ENCODE measurements at places on chromosomes 3 and 15.

- DNase-seq: no peak
Measured at GRCh38 chr15:76460871-76461270, 124.3 kb downstream of the ISL2 start.

DNA sequence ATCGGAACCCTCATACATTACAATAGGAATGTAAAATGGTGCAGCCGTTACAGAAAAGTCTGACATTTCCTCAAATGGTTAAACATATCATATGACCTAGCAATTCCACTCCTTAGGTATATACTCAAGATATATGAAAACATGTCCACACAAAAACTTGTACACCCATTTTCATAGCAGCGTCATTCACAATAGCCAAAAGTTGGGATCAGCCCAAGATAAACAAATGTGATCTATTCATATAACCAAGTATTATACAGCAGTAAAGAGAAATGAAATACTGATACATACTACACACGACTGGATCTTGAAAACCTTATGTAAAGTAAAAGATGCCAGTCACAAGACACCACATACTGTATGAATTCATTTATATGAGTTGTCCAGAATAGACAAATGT lies 102.4 kb downstream of the MSL2 start:
- DNase-seq: no peak

DNA sequence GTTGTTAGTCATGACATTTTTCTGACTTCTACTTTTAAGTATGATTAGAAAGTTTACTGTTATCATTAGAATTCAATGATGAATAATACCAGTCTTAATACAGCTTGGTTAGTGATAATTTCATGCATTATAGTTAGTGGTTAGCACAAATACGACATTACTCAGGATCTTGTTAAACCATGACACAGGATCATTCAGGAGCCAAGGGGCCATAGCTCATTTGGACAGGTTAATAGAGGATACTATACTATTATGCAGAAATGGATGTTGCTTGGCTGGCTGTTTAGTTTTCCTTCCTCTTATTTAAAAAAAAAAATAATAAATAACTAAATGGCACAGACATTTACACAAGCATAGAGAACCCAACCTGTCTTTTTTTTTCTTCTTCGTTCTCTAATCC lies 55.5 kb downstream of the NSUN3 start:
- no peak for DNase-seq

DNA sequence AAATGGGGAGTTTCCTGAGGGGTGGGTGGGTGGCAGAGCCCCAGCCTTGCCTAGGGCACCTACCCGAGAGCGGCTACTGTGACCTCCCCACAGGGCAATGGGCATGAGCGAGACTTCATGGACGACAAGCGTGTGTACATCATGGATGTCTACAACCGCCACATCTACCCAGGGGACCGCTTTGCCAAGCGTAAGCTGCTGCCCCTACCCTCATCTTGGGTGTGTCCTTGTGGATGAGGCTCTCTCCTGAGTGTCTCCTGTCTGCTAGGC lies 22.6 kb downstream of the HDAC11 start:
- DNase-seq: no peak

GRCh38 chr3:53190659-53191058 lies 29.6 kb downstream of the PRKCD start:
- DNase-seq: no peak

- DNase-seq: peak; percentile 71
Measured at GRCh38 chr3:126259411-126260391, 79.3 kb upstream of the ALDH1L1 start.

DNA sequence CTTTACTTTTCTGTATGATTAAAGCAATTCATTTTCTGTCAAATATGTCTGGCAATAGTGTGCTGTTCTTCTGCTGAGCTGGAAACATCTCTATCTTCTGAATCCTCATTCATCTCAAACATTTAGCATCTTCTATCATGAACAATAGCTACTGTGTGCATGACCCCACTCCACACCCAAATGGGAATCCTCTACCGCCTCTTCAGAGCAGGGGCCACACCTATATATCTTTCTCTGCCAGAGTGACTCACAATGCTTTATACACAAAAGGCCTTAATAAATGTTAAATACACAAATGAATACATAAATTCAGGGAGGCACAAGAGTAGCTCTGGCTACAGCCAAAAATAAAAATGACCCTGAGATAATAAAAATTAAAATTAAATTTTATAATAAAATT lies 8.0 kb downstream of the ALDH1A2 start:
- no peak for DNase-seq

DNA sequence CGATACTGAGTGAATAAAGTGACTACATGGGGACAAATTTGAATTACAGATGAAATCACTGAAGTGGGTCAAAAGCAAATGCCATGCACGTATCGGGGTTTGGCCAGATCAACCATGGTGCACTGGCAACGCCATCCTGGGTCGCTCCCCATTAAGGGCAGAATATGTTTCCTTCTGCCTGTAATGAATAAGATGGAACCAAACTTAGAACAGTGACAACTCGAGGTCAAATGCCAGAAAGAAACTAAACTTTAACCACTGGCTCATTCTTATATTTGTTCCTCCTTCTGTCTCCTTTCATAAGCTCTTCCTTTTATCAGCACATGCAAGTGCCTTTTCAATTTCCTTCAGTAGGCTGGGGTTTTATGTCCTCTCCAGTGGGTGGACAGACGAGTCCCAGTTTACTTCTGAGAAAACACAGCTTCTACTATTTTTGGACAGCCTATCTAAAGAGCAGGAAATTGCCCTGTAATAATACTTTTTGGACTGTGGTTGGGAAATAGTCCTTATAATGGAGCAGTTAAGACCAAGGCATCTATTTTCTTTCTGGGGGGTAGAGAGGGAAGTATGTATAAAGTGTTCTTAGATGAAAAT lies 61.4 kb downstream of the WHAMM start:
- no peak for DNase-seq

DNA sequence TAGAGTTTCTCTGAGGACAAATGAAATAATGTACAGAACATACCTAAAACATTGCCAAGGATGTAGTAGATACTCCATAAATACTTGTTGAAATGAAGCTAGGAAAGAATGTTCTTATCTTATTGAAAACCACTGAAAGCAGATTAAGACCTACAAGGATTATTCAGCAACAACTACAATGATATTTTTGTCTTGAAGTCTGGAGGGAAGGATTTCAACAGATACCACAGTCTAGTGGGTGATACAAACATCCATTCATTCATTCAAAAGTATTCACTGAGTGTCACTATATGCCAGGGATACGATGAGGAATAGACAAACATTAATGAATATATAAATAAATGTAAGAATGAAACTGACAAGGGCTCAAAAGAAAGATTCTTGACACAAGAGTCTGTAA lies 74.7 kb upstream of the THBS1 start:
- DNase-seq: no peak

DNA sequence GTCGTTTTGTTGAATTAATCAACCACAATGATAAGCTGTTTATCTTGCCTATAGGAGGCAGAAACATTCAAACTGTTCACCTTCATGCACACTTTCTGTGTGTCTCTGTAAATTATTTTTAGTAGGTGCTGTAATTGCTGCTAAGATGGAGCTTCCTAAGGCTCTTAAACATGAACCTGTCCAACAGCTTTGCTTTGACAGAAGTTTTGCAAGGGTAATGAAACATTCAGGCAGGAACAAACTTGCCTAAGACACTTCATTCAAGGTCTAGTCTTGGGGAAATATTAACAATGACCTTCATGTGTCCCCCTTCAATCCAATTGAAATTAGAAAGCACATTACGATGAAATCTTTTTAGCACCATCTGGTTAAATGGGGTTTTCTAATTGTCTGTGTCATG lies 156.1 kb downstream of the DIPK2A start:
- DNase-seq: no peak

DNA sequence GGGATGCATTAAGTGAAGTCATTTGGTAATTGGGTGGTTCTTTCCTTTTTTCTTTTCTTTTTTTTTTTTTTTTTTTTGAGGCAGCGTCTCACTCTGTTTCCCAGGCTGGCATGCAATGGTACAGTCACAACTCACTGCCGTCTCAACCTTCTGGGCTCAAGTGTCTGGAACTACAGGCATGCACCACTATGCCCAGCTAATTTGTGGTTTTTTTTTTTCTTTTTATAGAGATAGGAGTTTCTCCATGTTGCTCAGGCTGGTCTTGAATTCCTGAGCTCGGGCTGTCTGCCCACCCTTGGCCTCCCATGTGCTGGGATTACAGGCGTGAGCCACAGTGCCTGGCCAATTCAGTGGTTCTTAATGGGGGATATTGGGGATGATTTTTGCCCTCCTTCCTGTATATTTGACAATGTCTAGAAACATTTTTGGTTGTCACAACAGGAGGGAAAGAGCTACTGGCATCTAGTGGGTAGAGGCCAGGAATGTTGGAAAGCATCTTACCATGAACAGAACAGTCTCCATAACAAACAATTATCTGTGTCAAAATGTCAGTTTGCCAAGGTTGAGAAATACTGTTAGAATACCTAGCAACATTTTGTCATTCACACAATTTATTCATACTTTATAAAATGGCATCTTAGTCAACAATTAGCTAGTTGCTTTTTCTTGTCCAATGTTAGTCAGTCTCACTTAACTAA lies 79.4 kb upstream of the CNTN3 start:
- DNase-seq: no peak

DNA sequence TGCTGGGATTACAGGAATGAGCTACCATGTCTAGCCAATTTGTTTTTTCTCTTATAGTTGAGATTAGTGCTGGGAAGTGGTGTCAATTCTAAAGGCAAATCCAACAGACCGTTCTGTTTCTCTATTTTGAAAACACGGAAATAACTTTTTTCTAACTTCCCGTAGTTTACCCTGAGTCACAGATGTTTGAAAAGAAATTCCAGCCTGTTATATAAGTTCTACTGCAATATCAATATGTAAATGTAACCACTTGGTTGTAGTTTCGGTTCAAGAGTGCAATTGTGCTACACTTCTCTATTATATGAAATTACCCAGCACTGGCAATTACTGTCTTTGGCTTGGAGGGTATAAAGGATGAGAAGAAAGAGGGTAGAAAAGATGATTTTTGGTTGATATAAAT lies 22.3 kb upstream of the GNB4 start:
- no peak for DNase-seq

DNA sequence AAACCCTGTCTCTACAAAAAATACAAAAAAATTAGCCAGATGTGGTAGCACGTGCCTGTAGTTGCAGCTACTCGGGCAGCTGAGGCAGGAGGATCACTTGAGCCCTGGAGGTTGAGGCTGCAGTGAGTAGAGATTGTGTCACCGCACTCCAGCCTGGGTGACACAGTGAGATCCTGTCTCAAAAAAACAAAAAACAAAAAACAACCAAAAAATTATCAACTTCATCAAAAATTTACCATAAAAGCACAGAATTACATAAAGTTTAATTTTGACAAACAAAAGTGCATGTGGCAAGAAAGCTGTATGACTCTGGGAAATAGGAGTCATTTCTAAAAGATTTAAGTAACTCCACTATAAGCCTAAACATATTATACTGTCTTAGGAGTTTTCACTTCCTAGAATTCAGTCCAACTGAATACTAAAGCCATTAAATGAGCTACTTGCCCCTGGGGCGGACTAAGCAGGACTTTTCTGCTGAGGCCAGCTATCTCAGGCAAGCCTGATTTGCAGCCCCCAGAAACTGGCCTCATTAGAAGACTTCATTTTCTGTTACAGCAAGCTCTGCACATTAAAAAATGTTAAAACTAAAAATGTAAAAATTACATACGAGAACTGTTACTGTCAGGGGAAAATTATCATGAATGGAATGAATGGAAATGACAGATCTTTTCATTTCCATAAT lies 23.0 kb downstream of the HSPBAP1 start:
- DNase-seq: no peak

DNA sequence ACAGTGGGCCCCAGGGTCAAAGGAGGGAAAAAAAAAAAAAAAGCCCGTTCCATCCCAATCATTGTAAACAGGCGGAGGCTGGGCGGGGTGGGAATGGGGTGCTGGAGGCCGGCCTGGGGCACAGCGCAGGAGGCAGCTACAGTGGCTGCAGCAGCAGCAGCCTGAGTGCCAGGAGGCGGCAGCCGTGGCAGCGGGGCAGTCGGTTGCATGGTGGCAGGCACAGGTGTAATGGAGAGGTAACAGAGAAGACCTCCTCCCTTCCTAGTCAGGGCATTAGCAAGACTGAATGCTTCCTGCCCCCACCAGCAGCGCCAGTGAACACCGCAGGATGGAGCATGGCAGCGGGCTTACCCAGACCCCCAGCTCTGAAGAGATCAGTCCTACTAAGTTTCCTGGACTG lies 279.1 kb upstream of the TTC14 start:
- DNase-seq: no peak

GRCh38 chr3:175149675-175150074 lies 290.5 kb downstream of the NAALADL2 start:
- DNase-seq: no peak

DNA sequence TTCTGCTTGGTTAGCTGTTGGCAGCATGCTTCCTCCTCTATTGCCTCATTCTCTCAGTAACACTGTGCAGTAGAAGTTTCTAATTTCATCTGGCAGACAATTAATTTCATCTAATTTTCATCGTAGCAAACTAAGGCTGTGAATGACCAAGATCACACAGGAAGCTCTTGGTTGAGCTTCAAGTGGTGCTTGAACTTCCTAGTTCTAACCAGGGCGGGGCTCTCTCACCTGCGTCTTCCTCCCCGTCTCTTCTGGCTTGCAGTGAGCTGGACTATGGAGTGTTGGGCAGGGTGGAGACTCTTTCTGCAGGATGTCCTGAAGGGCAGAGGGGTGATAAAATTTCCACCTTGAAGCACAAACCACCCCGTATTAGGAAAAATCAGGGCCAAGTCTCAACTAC lies 2.0 kb upstream of the IL16 start:
- no peak for DNase-seq

DNA sequence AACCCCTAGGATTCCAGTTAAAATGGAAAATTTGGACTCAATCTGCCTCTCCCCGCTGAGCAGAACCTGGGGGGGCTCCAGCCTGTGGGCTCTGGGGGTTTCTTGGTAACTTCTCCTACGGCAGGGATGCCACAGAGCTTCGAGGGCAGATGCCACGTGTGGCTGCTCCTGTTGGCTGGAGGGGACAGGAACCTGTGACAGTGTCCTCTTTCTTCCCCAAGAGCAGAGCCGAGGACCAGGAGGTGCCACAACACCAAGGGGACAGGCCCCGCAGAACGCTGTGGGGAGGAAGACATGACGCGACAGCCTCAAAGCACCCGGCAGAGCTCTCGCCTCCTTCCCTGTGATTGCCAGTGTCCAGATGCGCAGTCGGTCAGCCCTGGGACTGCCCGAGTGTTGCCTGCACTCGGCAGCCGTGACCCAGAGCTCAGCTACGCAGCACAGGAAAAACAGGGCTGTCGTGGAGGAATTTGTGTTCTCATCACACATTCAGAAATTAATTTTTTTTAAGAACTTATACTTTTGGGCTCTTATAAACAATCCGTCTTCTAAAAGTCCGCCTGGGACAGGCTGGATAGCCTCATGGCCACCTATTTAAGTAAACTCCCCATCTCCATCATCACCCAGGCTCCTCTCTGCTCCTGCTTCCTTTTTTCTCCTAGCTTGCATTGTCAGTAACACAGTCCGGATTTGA lies 131.9 kb upstream of the MEF2A start:
- no peak for DNase-seq

GRCh38 chr15:50943638-50944037 lies 35.2 kb downstream of the AP4E1 start:
- no peak for DNase-seq

Data from mesendoderm (in vitro differentiated cells).